ENCODE measurements at places on chromosomes 12 and 14.

DNA sequence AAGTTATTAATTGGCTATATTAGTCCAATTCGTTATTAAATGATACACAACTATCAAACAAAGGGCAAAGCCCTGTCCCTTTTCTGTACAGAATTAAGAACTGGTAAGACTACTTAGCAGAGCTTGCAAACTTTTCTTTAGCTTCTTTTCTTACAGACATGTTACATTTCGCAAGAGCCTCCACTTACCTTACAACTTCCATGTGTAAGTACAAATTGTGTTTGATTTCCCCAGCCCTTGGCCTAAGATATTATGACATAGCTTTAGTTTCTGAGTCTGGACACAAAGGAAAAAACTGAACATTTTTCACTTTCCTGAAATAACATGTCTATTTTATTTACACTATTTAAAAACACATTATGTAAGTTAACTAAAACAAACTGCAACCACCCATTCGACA, 1.7 kb downstream of the ATF7 start:
- DNase-seq, result no peak

GRCh38 chr14:102499401-102500157, 10.0 kb downstream of the ANKRD9 start:
- peak; percentile 27 for DNase-seq

GRCh38 chr14:59305231-59305630, 116.8 kb downstream of the DAAM1 start:
- DNase-seq, result no peak

DNA sequence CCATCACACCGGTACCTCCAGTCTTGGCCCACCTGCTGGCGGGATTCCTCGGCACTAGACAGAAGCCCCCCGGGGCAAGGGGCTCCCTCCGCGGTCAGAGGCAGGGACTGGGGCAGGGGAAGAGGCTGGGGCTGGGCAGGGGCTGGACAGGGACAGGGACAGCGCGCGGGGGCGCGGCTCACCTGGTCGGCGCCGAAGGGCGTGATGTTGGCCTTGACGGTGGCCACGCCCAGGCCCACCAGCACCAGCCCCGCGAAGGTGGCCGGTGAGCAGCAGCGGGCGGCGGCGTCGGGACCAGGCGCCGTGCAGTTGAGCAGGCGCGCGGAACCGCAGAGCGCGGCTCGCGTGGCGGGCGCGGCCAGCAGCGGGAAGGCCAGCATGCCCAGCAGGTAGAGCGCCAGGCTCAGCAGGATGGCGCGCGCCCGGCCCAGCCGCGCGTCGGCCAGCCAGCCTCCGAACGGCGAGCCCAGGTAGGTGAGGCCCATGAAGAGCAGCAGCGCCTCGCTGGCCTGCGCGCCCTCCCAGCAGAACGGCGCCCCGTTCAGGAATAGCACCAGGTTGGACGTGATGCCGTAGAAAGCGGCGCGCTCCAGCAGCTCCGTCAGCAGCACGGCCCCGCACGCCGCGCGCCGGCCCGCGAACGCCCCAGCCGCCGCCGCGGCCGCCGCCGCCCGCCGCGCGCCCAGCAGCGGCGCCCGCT, 392 bp downstream of the SLC15A4 start:
- no peak for DNase-seq

DNA sequence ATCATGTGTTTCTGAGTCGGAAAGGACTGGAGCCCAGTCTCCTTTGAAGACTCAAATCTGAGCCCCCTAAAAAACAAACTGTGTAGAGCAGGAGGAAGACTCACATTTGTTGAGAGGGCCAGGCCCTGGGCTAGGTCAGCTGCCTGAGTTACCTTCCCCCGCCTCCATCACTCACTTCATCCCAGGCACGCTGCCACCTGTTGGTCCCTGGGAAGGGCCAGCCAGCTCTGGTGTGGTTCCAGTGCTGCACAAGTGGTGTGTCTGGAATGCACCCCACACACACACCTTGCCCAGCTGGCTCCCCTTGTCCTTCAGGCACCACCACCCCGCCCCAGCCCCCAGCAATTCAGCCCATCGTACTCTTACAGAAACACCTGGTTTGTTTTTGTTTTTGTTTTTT, 9.0 kb downstream of the MVK start:
- no peak for DNase-seq

- no peak for DNase-seq
These were observed 8.4 kb downstream of the TEDC1 start for GRCh38 chr14:105499256-105500035.

GRCh38 chr12:43214166-43214565, 337.8 kb downstream of the ADAMTS20 start:
- no peak for DNase-seq

GRCh38 chr12:79591988-79592387, 98.8 kb downstream of the PAWR start:
- DNase-seq, result no peak

DNA sequence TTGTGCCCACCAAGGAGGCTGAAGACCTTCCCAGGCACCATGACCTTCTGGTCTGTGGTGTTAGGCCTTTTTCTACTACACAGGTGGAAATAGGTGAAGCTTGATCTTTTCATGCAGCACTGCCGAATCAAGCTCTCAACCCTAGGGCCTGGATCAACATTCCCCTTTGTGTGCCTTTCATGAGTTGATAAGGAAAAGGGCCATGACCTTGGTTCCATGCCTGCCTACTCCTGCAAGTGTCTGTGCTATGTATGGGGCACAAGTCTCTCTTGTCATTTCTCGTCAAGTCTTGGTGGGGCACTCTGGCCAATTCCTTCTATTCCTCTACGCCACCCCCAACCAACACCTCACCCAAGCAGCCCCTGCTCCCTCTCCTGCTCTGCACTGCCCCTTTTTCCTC, 154.5 kb downstream of the SLC8A3 start:
- no peak for DNase-seq

DNA sequence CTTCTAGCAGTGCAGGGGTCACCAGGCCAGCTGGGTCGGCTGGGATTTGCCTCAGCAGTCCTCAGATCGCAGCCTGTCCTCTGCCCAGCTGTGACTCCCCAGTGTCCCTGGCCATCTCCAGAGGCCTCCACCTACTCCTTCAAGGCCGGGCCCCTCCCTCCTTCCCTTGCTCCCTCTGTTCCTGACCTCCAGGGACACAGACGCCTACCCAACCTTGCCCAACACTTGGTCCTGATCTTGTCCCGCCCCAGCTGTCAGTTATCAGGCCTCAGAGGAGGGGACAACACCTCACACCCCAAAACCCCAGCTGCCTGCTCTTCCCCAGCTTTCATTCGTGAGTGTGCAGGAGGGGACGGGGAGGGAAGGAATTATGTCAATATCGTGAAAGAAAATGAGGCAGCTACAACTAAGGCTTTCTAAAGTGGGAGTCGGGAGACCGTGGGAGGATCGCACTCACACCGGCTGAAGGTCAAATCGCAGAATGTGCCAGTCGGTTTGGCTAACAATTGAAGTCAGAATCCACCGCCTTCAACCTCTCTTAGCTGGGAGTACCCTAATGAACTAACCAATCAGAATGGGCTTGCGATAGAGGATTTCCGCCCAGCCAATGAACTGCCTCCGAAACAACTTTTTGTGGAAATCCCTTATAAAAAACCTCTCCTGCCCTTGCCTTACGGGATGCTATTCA, 9.4 kb upstream of the PLBD2 start:
- no peak for DNase-seq

DNA sequence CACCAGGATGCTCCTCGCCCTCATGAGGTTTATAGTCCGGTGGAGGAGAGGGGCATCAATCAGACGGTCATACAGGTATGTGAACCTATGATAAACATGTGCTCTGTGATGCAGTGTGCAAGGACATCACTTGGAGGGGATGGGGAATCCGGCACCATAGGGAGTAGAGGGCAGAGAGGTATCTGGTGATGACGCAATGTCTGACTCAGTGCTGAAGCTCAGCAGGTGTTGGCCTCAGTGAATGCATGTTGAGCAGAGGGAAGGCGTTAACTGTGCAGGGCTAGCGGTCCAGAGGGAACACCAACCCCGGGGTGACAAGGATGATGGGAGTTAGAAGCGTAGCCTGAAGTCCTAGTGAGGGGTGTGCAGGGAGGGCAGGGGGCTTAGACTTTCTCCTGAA, 200.9 kb downstream of the TMEM132C start:
- DNase-seq, result no peak

- no peak for DNase-seq
These were observed 88.1 kb downstream of the PPP2R5E start for GRCh38 chr14:63454863-63455622.

Measured in inflammatory macrophage treated with lipopolysaccharide for 1 hour (primary cell).